ENCODE measurements at places on chromosomes 3 and 15.

DNA sequence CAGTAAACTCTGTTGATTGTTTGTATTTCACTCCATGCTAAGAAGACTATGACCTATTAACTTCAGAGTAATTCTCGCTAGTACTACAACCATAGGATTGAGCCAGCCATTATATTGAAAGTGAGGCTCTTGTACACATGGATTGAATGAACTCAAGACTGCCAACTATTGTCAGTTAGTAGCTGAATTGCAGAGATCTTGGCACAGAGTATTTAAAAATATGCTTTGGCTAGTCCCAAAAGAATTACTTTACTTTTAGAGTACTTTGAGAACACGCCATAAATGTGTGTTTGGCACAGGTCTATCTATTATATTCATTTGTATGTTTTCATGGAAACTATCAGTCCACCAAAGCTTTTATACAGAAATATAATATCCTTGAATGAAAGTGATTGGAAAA is 226.7 kb upstream of the DCBLD2 start:
- no peak for DNase-seq

GRCh38 chr3:172659246-172660002 is 51.4 kb downstream of the NCEH1 start:
- DNase-seq = no peak

DNA sequence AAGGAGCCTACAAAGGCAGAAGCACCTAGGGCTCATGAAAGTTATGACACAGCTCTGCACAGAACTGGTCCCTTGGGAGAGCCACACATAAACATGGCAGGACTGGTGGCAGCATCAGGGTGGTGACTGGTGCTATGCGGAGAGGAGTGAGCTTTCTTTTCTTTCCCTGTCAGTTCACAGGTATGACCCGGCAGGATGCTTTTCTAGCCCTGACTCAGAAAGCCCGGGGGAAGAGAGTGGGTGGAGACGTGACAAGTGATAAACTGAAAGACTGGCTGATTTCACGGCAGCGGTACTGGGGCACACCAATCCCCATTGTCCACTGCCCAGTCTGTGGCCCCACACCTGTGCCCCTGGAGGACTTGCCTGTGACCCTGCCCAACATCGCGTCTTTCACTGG is 103.0 kb downstream of the LARS2 start:
- DNase-seq = no peak

DNA sequence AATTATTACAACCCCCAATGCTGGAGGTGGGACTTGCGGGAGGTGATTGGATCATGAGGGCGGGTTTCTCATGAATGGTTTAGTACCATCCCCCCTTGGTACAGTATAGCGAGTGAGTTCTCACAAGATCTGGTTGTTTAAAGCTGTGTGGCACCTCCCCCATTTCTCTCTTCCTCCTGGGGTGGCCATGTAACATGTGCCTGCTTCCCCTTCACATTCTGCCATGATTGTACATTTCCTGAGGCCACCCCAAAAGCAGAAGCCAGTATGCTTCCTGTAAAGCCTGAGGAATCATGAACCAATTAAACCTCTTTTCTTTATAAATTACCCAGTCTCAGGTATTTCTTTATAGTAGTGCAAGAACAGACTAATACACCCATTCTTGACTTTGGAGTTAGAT is 20.3 kb upstream of the PROK2 start:
- DNase-seq = no peak

DNA sequence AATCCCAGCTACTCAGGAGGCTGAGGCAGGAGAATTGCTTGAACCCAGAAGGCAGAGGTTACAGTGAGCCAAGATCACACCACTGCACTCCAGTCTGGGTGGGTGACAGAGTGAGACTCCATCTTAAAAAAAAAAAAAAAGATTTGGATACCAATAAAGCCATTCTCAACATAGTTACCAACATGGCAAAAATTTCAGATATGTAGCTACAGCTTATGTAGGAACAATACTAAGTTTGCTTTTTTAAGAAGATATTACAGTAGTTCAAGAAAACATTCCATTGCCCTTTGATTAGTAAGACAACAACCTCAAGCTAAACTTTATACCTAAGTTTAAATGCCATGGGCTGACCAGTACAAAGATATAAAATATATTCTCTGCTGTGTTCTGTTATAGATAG is 34.4 kb downstream of the ZNF106 start:
- no peak for DNase-seq

DNA sequence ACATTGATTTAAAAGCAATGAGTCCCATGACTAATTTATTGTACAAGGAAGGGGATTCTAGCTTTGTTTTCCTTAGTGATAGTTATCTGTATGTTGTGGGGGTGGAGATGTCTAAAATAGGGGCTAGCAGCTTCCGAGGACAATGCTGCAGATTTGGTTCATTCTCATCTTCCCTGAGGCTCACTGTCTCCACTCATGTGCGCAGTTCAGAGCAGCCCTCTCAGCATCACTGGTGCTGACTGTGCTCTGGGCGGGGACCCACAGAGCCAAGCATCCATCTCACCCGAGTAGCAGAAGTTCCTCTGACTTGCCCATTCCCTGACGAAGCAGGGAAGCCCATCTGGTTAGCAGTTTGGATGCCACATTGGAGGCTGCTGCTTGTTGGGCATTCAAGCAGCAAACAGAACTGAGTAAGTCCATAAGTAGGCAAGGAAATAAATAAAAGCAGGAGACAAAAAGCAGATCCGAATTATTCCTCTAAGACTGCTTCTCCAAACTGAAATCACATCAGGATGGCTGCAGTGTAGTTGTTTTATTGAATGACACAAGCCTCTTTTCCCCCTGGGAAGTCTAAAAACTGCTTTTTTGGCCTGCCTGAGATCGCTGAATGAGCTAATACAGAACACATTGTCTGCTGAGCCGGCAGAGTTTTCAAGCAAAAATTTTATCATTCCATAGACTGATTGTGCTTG is 27.5 kb downstream of the RARB start:
- no peak for DNase-seq

DNA sequence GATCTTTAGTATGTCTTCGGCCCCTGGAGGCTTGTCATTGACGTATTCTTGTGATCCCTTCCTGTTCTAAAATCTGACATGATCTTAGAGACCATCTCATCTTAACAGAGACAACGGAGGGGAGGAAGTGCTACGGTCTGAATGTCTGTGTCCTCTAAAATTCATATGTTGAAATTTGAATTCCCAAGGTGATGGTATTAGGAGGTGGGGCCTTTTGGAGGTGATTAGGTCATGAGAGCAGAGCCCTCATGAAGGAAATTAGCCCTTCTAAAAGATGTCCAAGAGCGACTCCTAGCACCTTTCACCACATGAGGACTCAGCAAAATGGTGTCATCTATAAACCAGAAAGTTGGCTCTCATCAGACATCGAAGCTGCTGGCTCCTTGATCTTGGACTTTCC is 233.2 kb upstream of the CMC1 start:
- no peak for DNase-seq

DNA sequence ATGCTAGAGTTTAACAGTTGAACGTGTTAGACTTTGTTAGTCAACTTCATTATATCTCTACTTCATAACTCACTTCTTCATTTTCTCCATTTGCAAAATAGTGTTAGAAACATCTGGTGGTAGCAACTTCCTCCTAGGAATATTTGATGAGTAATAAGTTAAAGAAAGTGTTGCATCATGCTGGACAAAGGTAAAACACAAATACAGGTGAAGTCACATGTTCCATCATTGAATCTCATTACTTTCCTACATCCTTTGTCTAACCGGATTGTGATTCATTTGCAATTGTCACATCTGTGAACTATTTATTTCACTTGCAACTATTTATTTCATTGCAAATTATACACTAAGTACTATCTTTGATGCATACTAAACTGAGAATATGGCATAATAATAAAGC is 186.5 kb downstream of the TUSC7 start:
- no peak for DNase-seq

- no peak for DNase-seq
Measured at GRCh38 chr3:193310914-193311723, 67.4 kb downstream of the ATP13A5 start.

GRCh38 chr15:62994439-62994838 is 48.1 kb upstream of the TPM1 start:
- no peak for DNase-seq

- no peak for DNase-seq
Measured at GRCh38 chr3:190385731-190386688, 2.0 kb upstream of the CLDN16 start.

DNA sequence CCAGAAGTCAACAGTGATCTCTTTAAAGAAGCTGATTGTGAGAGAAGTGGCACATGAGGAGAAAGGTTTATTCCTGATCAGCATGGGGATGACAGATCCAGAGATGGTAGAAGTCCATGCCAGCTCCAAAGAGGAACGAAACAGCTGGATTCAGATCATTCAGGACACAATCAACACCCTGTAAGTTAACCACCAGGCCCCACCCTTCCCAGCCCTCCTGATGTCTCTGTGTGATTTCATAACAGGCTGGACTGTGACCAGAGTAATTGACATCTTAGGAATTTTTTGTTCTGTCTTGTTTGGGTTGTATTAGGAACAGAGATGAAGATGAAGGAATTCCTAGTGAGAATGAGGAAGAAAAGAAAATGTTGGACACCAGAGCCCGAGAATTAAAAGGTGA is 67.7 kb downstream of the KLHL25 start:
- DNase-seq = no peak

DNA sequence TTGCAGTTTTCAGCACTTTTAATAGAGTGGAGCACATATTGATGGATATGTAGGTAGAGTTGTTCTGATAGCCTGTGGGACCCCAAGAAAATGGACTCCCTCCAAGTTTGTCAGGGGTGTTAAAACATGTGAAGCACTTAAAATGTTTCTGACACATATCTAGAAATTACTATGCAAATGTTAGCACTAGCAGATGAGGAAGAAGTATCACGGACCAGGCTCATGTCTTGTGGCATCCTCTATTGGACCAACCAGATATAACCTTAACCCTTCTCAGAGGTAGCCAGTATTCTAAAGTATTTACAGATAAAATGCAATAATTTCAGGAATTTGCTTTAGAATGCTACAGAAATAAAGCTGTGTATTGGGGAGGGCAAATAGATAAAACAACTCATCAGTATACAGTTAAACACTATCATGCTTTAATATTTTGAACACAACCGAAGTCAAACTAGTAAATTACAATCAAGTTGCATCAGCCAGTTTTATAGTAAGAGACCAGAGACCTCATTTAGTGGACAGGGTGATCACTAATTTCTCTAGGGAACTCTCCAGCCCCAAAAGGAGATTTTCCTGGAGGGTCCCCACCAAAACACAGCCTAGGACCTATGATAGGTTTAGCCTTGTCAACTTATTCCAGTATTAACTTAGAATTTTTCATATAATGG is 57.2 kb upstream of the FBN1 start:
- DNase-seq = no peak

GRCh38 chr3:14363991-14364390 is 38.4 kb upstream of the SLC6A6 start:
- DNase-seq = no peak

- DNase-seq = no peak
Measured at GRCh38 chr3:189863031-189863430, 231.8 kb downstream of the TP63 start.

DNA sequence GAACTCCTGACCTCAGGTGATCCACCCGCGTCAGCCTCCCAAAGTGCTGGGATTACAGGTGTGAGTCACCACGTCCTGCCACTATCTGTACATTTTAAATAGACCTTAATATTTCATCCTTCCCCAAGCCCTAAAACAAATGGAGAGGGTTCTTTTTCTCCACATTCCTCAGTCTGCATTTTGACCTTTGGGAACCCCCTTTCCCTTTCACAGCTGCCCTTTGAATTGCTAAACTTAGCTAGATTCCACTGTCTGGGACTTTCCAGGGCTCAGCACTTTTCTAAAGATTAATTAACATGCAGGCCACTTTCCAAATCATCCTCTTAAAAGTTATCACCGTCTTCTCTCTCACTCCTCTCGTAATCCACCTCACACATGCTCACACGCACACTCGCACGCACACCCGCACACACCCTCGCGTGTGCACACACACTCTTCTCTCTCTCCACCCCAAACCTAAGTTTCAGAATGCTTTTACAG is 124.2 kb downstream of the TMCO5A start:
- DNase-seq = no peak

DNA sequence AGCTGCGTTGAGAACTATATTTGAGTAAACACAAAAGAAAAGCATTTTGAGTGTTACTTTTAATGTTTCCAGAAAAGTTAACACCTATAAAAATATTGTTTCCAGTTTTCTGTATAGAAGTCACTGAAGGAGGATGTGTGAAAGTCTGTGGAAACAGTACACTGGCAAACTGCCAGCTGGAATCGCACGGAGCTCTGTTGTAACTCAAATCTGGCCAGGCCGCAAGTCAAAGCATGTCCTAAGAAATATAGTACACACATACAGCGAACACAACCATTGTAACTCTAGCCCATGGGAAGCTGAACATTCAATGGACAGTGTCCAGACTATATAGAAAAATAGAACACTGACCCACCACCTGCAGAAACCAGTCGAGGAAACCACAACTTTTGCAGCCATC is 657.2 kb downstream of the FHIT start:
- no peak for DNase-seq

DNA sequence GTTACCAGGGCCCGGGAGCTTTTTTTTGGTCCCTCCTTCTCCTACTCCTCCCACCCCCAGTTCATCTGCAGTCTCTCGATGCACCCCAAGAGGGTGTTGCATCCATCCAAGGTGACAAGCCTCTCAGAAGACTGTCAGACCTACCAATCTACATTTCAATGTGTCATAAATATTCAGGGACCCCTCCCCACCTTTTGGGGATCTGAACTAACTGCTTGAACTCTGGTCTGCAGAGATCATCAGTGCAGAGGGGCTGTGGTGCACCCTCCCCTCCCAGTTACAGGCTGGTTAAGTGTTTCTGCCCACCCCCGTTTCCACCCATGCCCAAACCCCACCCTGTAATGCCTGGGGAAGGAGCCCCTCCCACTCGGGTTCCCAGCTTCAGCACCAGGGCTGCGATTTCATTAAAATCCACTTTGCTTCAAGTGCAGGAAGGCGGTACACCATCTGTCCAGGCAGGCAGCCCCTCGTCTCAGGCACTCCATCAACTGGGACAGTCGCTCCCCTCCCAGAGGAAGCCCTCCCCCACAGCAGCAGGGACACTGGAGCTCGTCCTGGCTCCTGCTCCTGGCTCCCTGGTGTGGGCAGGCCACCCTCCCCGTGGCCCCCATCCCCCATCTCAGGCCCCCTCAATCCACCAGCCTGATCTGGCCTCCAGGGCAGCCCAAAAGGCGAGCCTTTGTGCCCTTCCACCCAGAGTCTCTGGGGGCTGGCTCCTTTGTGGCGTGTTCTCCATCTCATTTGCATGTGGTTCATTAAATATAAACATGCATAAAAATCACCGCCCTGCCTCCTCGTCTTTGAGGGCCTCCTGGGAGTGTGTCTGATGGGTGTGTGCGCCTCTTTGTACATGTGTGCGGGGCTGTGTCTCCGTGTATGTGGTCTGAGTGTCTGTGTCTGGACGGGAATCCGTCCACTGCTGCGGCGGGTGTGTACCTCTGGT is 32.3 kb downstream of the RNU5B-1 start:
- DNase-seq = no peak

- DNase-seq = no peak
Measured at GRCh38 chr15:90388462-90389380, 679 bp downstream of the IQGAP1 start.

- DNase-seq = peak; percentile 92
Measured at GRCh38 chr3:196081834-196082618, at the start of gene TFRC. Gene TFRC (minus strand): TSS chr3:196082090. CDS start chr3:196077099, 4,991 bp downstream.

- DNase-seq = no peak
Measured at GRCh38 chr3:18027161-18027939, 284.9 kb upstream of the TBC1D5 start.
